ENCODE measurements at places on chromosomes 7 and 10. TPM values are rescaled to one million over a fixed set of nuclear protein-coding genes. Genes with fewer than 3 reads are reported as not detected.

The GPRIN2 gene
- not detected for total RNA-seq

The LRGUK gene
- total RNA-seq: 0.43 TPM

The MACC1 gene
- not detected for total RNA-seq

The TMEM213 gene
- not detected for total RNA-seq

The GHRHR gene
- not detected for total RNA-seq

The SP8 gene
- not detected for total RNA-seq

The PLPP4 gene
- total RNA-seq: not detected

The LIPK gene
- total RNA-seq: not detected

The CARD11 gene
- total RNA-seq: 0.12 TPM

The CUEDC2 gene
- 133 TPM for total RNA-seq

The TRA2A gene
- 10.3 TPM for total RNA-seq

The GATA3 gene
- total RNA-seq: not detected

The SPDYE5 gene
- not detected for total RNA-seq

The NUTM2E gene
- not detected for total RNA-seq

The TRIM74 gene
- total RNA-seq: not detected

The WIPF3 gene
- total RNA-seq: not detected

All from G401 (cell line).